ENCODE measurements at places on chromosomes 12 and 14.

DNA sequence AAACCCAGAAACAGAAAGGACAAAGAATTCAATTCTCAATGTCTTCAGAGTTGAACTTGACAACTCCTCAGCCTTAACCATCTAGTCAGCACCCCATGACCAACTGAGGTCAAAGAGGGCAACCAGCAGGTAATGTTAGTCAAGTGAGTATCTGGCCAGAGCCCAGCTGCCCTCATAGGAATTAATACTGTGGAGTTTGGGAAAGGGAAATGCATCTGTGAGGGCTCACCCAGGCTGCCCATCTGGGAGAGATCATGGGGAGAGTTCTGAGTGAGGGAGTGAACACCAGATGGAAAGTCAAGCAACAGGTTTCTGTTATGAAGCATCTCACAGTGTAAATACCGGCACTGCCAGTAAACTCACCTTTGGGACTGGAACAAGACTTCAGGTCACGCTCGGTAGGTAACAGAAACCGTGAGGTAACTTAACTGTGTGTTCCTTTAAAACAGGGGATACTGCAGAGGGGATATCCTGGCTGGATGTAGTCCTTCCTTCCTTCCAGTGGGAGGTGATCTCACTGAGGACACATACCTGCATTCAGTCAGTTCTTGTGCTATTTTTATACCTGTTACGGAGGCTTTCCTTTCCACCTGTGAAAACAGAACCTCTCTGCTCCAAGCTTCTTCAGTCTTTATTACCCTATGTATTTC, 94.4 kb downstream of the DAD1 start:
- DNase-seq = no peak

DNA sequence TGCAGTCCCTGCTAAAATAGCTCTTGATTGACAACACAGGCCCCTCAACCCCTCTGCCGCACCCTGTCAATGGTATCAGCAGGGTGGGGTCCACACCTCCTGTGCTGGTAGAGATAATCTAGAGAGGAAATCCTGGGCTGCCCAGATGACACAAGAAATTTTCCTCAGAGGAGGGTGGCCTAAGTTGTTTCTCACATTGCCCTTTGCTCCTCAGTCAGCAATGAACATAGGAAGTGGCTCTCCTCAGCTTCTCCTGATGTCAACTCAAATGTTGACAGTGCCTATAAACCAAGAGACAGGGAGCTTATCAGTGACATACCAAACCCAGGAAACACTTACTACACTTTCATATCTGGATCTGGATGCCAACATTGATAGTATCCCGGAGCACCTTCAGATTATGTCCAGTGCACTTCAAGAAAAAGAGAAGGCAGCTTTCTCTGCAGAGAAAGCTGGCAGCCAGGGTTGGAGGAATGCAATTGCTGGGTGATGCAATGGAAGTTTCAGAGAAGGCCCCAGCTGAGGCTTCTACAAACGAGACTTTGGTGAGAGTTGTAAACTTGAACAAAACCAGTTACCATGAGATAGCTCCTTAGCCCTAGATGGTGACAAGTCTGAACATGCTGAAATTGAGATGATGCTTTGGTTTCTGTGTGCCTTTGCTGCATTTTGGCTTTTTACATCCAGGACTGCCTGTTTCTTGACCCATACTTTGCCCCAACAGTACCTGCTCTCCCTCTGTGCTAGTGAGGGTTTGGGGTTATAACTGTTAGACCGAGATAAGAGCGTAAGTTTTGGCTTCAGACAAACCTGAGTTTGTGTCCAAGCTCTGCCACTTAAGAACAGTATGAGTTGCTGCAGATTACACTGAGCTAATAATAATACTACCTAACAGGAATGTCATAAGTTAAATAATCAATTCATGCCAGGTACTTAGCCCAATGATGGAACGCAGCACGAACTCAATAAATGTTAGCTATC, 183.5 kb downstream of the NUAK1 start:
- DNase-seq = no peak

- DNase-seq = no peak
Measured at GRCh38 chr12:78835493-78835892, 29.1 kb upstream of the SYT1 start.

GRCh38 chr12:96338852-96339471, 61.3 kb downstream of the CDK17 start:
- no peak for DNase-seq

DNA sequence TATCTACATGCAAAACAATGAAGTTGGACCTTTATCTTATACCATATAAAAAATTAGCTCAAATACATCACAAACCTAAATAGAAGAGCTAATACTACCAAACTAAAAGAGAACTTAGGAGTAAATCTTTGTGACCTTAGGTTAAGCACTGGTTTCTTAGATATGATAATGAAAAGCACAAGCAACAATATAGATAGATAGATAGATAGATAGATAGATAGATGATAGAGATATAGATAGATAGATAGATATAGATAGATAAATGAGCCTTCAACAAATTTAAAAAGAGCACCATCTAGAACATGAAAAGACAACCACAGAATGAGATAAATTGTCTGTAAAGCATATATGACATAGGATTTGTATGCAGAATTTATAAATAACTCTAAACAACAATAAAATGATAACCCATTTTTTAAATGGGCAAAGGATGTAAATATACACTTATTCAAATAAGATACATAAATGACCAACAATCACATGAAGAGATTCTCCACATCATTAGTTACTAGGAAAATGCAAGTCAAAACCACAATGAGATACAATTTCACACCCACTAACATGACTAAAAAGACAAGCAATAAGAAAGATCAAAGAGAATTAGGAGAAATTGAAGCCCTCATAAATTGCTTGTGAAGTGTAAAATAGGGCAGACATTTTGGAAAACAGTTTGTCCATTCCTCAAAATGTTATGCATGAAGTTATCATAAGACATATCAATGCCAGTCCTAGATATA, 293.7 kb downstream of the BTG1 start:
- DNase-seq = no peak

Measured in B cell (primary cell).